ENCODE measurements at places on chromosomes 5 and 9.
A peak's percentile ranks its signal among the peaks of the same experiment; 100 is the strongest.

DNA sequence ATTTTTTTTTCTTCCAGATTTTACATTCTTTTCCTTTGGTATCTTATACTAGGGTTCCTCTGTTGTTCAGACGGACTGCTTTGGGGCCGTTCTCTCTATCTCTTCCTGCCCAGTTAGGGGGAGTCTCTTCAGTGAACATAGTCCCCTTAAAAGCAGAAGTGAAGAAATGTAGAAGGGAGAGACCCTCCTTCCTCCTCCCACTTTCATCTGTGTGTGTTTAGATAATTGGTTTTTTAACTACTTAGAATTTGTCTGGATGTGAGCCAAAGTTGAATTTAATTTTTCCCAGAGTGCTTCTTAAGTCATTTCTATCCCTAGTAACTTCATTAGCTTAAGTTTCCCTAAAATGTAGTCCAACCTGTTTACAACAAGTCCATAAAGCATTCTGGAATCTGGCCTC lies 167.5 kb downstream of the HACD4 start:
- DNase-seq, result peak; percentile 59

- peak; percentile 28 for DNase-seq
Measured at GRCh38 chr5:69364414-69364813, 4.9 kb downstream of the AK6 start.

- no peak for DNase-seq
Measured at GRCh38 chr9:90009447-90009846, 404.6 kb downstream of the GADD45G start.

DNA sequence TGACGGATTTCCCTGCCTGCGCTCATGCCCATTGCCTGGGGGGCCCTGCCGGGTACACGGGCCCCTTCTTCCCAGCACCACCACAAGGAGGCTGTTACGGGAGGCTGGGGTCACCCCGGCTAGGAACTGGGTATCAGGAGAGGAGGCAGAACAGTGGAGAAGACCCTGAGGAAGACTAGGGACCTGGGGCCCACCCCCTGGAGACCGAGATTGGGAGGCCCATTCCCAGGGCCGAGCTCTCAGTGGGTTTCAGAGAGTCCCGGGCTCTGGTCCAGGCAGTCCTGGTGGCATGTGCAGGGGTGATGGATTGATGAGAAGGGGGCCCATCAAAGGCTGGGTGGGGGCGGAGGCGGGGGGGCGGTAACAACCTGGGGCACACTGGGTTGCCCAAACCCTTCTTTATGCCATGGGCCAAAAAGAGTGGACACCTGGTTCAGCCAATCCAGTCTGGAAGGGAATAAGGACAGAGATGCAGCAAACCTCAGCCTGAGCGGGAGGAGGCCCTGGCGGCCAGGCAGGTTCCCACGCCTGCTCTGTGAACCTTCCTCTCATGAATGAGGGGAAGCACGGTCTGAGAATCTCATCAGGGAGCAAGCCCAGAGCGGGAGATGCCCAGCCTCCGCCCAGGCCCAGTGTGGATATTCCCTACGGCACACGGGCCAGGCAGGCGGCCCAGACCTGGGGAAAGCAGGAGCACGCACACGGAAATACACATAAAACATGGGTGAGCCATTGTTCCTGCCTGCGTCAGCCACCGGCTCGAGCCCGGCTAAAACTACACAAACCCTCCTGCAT lies 785 bp upstream of the P4HA2 start:
- DNase-seq, result no peak

DNA sequence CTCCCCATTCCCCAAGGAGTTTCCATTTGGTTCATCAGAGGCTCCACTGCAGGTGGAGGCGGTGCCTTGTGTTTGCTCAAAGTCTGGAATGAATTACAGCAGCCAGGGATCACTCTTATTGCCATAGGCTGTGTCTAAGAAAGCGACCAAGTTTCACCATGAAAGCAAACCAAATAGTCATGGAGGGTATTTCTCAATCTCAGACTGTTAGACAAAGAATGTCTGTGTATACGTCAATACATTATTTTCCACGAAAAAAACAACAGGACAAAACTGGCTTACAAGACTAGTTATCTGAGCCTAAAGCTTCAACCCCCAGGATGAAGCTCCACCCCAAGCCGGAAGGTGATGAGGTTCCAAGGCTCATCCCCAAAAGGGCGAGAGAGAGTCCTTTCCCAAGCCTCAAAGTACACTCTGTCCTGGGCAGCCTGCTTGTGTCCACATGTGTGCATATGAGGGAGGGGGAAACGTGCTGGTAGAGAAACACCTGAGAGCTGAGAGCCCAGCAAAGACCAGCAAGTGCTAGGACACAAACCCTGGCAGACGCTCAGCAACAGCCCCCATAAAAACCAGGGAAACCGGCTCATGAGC lies 4.3 kb downstream of the B4GALT1 start:
- DNase-seq, result no peak

Measured in NCI-H82 (cell line).